ENCODE measurements at places on chromosomes 12 and 14.

DNA sequence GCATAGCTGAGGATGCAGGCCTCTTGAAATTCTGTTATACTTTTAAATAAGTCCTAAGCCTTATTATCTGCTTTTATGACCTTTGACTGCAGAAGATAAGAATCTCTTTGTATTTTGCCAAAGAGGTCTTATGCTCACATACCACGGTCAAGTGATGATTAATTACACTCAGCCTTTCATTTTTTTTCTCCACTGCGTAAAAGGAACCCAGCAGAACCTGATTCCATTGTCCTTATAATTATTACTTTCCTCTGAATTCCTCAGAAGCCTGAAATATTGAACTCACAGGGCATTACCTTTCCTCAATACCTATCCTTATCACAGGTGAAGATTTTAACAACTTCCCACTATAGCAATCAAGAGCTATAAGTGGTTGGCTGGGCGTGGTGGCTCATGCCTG lies 498.7 kb upstream of the RPL10L start:
- DNase-seq = no peak

DNA sequence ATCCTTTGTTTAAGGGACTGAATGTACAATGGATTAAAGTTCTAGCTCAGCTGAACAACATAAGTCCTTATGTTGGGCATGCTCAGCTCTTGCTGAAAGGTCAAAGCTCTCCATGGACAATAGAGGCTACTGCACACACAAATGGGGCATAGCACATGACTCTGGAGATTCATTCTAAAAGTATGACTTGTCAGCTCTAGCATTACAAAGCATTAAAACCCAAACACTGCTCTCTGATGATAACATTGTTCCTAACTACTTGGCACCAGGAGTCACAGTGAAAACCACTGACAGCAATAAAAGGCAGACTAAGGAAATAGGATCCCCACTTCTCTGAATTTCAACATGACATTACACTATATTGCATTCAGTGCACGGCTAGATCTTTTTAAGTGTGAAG lies 21.9 kb upstream of the FSCB start:
- DNase-seq = no peak

DNA sequence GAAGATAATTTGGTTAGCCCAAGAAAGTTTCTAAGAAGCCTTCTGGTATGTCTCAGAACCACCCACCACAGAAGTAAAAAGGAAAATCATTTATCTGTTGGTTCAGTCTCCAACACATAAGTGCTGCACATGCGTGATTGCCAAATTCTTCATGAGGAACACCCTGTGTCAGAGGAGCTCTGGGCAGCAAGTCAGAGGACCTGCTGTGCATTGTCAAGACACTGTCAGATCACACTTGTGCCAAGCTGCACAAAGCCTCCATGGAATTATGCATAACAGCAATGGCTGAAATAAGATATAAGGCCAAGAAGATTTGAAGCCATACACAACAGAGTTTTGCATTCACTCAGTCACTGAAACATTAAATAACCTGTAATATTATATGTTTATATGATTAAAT lies 1304.7 kb upstream of the FLRT2 start:
- DNase-seq = no peak

DNA sequence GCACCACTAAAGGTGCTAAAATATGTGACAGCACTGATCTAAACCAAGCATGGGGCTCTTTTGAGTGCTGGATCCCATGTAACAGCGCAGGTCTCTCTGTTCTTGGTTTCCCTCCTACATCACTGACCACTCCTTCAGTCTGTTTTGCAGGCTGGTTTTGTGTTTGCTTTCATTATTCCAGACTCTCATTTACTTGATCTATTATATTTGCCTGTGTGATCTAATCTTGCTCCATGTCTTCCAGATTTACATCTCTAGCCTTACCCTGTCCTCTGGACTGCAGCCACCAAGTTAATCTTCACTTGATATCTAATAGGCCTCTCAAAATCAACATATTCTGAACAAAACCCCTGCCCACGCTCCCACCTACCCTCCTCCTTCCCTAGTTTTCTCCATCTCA lies 8.6 kb downstream of the GLIPR1 start:
- no peak for DNase-seq

DNA sequence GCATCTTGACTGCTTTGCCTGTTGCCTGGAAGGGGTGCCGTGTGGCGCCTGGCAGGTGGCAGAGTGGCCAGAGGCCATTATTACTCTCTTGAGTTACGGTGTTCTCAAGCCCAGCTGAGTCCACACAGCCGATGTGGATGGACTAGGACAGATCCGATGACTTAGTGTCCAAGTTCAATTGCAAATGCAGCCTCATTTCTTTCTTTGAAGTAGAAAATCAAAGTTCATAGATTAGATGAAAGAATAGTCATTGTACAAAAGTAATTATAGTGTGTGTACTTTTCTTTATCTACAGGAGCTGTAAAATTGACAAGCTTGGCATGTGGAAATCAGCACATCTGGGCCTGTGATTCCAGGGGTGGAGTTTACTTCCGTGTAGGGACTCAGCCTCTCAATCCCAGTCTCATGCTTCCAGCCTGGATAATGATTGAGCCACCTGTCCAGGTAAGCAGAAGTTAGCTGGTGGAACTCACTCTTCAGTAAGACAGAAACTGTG lies 44.7 kb downstream of the ANKRD9 start:
- no peak for DNase-seq

DNA sequence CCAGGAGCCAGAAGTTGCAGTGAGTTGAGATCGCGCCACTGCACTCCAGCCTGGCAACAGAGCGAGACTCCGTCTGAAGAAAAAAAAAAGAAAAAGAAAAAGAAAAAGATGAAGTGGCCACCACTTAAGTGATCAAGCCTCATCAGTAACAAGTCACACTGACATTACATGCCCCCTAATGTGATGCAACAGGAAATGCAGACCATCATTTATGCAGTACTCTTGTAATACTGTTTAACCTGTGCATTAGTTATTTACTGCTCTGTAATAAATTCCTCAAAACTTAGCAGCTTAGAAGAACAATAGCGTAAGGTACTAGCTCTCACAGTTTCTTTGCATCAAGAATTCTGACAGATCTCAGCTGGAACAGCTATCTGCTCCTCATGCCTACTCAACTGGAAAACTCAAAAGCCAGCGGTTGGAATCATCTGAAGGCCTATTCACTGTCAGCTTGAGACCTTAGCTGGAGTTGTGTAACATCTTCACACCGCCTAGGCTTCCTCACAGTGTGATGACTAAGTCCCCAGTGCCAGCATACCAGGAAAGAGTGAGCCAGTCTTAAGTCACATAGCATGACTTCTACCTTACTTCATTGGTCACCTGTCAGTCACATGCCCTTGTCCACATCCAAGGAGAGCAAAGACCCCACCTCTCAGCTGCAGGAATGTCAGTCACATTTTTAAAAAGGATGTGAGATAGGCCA lies 31.5 kb downstream of the EPS8 start:
- no peak for DNase-seq

GRCh38 chr12:24852420-24852819 lies 96.5 kb downstream of the BCAT1 start:
- no peak for DNase-seq

DNA sequence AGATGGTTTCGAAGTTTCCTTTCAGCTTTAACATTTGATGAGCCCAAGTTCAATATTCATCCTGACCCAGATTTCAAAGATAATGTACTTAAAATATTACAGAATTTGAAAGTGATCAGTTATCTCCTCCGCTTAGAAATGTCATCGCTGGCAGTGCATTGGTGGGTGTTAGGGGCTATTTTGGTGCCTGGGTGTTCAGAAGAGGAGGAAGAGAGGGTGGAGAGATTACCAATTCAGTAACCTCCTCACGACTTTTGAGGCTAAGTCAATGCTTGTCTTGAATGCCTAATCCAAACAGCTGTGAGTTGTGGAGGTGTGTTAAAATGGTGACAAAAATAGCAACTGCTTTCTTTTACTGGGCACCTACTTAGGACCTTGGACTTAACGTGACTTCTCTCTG lies 13.8 kb upstream of the DGLUCY start:
- DNase-seq = no peak

DNA sequence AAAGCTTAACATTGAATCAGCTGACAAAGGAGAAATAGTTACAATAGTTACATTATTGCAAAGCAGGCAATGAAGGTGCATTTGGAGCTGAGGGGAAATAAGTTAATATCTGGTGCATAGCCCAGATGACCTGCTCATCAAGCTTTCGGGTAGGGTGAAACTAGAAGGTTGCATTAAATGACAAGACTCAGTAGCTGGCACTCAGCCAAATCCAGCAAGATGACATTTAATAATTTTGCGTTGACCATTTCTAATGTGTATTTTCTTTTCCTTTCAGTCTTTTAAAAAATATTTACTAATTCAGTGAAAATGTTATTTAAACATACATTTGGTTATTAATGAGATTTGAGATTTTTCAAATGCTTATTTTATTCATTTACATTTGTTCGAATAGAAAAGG lies 188.6 kb downstream of the SLC5A8 start:
- no peak for DNase-seq

DNA sequence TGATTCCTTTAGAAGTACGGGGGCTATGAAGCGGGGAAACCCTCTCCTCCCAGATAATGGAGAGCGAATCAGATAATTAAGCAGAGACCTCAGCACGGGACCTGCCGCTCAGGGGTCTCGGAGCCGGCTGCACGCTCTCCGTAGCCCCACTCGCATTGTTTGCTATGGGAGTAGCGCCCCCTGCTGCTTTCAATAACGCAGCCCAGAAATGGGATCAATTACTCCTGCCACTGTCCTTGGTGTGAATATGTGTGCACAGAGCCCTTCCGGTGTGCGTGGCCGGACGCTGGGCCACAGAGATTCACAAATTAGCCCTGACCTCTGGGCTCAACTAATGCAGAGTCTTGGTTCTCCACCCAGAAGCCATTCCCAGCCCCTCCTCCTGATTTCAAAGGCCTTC lies 76.4 kb upstream of the TMEM132C start:
- DNase-seq = no peak

DNA sequence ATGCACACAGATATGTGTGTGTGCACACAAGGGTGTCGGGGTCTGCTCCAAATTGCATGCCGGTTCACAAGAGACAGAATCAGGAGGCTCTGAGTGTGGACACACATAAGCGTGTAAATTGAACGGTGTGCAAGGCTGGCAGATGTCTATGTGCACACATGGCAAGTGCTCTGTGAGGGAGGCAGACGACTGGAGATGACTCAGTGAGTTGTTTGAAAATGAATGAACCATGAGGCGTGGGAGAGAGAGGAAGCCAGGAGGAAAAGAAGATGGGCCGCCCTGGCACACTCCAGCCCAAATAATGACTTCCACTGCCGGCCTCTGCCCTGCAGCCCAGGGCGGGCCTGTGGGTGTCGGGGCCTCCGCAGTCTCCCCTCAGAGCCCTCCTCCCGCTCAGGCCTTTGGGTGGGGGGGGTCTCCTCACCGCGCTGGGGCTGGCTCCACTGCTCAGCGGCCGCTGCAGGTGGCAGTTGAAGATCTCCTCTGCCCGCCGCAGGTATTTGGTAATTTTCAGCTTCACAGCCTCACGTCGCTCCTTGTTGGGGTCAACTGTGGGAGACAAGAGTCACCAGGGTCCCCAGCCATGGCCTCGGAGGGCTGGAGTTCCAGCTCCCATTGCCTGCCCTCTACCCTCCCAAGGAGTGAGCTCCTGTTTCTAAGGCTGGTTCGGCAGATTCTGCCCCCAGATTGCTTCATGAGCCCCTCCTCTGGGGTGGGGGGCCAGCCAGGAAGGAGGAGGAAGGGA lies 3.5 kb downstream of the RPS6KL1 start:
- DNase-seq = no peak

- no peak for DNase-seq
Observed at GRCh38 chr14:54322701-54323337, 74.0 kb upstream of the CDKN3 start.

- no peak for DNase-seq
Observed at GRCh38 chr12:104372721-104373335, 69.3 kb downstream of the EID3 start.

GRCh38 chr12:45017916-45018315 lies 33.0 kb downstream of the DBX2 start:
- DNase-seq = no peak

DNA sequence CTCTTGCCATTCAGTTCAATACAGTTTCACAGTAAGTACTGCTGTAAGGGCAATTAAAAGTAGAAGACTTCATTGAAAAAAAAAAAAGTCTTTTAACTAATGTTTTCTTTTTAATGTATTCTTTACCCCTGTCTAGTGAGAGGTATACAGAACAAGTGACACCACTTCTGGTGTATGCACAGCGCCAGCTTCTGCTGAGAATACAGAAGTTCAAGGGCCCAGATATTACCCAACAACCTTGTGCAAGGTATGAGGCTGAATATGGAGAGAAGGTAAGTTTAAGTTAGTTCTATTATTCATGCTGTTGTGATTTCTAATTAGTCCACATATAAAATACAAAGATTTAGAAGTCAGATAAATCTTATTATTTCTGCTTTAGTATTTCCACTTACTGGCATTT lies 168.7 kb downstream of the CFAP54 start:
- no peak for DNase-seq

- no peak for DNase-seq
Observed at GRCh38 chr14:89294060-89294459, 123.0 kb downstream of the FOXN3 start.

DNA sequence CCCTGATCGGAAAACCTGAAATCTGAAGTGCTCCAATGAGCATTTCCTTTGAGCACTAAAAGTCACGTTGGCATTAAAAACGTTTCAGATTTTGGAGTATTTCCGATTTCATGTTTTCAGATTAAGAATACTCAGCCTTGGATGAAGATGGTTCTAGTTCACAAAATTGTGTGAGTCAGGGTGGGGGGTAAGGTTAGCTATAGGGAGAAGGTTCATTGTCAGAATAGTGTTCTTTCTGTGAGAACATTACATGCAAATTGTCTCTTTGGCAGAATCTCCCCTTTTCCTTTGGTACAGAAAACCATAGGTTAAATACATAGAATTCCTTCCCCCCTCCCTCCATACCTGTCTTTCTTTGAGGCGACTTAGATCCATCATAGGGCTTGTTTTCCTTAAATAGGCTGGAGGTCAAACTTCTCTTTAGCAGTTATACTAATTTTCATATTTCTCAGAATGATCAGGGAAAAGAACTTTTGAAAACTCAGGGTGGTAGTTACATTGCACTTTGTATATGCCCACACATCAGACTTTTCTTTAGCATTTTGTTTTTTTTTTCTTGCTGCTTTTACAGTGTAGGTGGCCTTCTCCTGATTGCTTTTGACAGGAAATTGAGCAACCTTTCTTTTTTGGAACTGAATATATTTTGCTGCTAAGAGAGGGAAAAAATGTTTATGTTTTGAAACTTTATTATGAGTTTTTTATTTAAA lies 503.5 kb downstream of the PCNX1 start:
- DNase-seq = no peak

DNA sequence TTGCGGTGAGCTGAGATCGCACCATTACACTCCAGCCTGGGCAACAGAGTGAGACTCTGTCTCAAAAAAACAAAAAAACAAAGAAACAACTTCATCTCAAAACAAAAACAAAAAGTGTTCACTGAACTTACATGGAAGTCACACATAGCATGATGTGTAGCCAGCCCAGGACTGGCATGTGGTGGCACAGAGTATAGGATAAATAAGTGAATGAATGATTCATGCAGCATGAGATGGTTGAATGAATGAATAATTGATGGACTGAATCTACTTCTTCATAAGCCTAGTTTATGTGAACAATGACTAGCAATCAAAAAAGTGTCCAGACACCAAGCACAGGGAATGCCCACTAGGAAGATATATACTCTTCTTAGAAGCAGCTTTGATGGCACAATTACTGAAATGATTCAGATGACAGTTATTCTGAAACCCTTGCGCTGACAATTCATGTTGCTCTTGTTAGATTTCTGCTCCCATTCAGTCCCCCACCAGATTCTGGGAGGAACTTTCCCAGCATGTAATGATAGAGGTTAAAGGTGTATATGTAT lies 31.6 kb upstream of the SERPINA6 start:
- no peak for DNase-seq

GRCh38 chr12:67484791-67485480 lies 163.6 kb upstream of the DYRK2 start:
- no peak for DNase-seq

- DNase-seq = no peak
Observed at GRCh38 chr12:104643819-104644669, 187.3 kb downstream of the CHST11 start.
